ENCODE measurements at places on chromosomes 12 and 14.

- no peak for DNase-seq
Measured at GRCh38 chr12:130602251-130602650, 113.8 kb downstream of the RIMBP2 start.

DNA sequence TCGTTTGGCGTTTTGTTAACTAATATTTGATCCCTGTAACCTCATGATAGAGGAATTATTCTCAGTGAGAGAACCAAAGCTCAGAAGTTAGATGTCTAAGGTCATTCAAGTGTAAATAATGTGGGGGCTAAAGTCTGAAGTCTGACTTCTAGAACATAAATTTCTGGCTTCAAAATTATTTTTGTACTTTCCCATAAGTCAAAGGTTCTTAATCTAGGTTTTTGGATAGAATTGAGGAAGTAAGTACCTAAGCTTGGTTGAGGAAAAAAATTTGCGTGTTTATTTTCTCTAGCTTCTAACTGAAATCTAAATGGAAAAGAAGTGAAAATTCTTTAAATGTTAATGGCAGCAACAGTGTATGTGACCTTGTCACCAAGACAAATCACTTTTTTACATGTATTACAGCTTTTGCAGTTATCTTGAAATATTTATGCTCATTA, 2.3 kb downstream of the LARP4 start:
- DNase-seq = no peak

GRCh38 chr12:132144810-132145168, 532 bp downstream of the NOC4L start:
- no peak for DNase-seq

DNA sequence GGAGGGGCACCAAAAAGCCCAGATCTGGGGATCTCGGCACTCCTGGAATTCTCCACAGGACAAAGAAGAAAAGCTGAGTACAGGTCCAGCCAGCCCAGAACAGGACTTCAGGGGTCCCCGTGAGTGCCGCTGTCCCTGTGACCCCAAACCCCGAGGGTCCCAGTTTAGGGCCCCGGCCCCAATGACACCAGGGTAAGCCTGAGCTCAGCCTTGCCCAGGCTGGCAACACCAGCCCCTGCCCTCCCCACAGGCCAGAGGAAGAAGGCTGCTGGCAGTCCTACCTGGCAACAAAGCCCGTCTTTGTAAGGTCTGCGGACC, 1.8 kb downstream of the CDK2AP1 start:
- no peak for DNase-seq

GRCh38 chr14:20387576-20387975, 25.7 kb downstream of the TEP1 start:
- no peak for DNase-seq

GRCh38 chr14:74258764-74259035, 19.5 kb downstream of the VSX2 start:
- DNase-seq = no peak

GRCh38 chr12:113271466-113271852, 50.2 kb downstream of the TPCN1 start:
- no peak for DNase-seq

DNA sequence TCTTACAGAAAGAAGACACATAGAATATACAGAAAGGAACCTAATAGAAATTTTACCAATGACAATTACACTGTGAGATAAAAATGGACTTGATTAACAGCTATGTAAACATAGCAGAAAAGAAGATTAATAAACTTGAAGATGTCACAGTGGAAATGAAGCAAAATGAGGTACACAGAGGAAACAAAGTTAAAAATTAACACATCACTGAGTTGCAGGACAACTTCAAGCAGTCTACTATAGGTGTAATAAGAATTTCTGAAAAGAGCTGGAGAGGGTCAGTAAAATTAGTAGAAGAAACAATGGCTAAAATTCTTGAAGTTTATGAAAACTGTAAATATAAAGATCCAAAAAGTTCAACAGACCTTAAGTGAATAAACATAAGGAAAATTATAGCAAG, 738.7 kb downstream of the C12orf50 start:
- no peak for DNase-seq

DNA sequence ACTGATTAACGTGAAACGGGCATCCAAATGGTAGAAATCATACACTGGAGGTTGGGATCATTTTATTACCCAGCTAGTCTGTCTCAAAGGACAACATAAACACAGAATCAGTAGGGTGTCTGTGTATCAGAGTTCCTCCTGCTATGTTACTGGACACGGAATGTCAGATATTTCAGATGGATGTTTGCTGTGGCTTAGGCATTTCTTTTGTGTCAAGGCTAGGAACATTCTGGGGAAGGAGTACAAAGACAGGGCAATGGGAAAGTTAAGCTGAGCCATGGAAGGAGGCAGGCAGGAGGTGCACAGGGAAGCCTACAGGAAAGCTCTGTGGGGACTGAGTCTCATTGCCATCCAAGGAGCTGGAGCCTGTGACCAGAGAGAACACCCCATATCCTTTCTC, 254.6 kb downstream of the C12orf75 start:
- no peak for DNase-seq

DNA sequence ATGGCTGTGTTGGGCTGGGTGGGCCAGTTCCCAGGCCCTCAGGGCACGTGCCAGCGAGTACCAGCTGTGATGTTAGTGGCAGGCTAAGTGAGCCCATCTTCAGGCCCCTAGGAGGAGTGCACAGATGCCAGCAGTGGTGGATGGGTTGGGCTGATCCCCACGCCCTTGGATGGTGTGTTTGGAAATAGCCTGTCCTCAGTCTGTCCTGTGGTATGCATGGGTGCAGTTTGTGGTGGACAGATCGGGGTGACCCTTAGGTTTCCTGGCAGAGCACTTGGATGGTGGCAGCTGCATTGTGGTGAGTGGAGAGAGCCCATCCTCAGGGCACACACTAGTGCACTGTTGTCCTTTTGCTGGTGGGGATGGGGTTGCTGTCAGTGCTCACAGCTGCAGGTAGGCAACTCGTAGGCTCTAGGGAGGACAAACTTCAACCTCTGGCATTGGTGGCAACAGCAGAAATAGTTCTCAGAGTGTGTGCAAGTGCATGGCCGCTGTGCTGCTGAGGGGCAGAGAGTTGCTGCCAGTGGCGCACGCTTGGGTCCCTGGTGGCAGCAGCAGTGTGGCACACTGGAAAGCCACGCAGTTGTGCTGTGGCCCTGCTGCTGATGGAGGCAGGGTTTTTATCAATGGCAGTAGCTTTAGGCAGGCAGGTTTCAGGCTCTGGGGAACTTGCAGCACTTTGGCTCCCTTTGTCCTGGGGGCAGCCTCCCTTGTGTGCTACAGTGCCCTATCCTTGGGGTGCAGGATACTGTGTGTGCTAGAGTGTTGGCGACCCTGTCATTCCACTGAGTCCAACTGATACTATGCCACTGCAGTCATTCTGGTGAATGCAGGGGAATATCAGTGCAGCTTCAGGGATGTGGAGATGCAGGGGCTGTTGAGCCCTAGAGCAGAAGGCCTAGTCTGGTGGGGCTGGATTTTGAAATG, 65.5 kb downstream of the FBXO33 start:
- DNase-seq = no peak

DNA sequence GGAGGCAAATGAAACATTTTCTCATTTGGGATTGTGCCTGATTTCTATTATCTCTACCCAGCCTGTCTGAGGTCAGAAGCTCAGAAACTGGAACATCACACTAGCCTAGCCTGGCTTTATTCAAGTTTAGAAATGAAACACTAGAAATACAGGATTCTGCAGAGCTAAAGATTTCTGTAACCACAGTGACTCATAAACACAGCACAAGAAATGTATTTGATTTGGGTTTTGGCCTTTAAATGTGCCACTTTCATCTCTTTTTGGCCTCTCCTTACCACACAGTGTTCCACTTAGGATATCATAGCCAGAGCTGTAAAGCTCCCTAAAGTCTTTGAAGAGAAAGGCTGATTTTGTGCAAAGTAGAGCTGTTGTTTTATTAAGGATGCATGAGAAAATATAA, 307.5 kb downstream of the EMP1 start:
- no peak for DNase-seq

Data from activated gamma-delta T cell (primary cell).